Stimulated activated CD4-positive, alpha-beta T cell treated with anti-CD3 and anti-CD28 coated beads, Interleukin-15, amount 100 ng/mL, for 1 hour (primary cell): ENCODE measurements at places on chromosomes 12 and 14.
A peak's percentile ranks its signal among the peaks of the same experiment; 100 is the strongest.

GRCh38 chr14:75566321-75566720 lies 12.1 kb upstream of the FLVCR2 start:
- DNase-seq: peak; percentile 58

GRCh38 chr14:100850841-100851585 lies 25.1 kb downstream of the MEG3 start:
- DNase-seq: peak; percentile 50

- no peak for DNase-seq
These were observed 129.6 kb upstream of the CDKN3 start for GRCh38 chr14:54267172-54267571.

- DNase-seq: no peak
These were observed 320.1 kb upstream of the RTL1 start for GRCh38 chr14:101223561-101224162.

GRCh38 chr14:74083784-74084276 lies 423 bp downstream of the ALDH6A1 start:
- no peak for DNase-seq

GRCh38 chr12:80056232-80056631 lies 43.1 kb upstream of the OTOGL start:
- DNase-seq: no peak

DNA sequence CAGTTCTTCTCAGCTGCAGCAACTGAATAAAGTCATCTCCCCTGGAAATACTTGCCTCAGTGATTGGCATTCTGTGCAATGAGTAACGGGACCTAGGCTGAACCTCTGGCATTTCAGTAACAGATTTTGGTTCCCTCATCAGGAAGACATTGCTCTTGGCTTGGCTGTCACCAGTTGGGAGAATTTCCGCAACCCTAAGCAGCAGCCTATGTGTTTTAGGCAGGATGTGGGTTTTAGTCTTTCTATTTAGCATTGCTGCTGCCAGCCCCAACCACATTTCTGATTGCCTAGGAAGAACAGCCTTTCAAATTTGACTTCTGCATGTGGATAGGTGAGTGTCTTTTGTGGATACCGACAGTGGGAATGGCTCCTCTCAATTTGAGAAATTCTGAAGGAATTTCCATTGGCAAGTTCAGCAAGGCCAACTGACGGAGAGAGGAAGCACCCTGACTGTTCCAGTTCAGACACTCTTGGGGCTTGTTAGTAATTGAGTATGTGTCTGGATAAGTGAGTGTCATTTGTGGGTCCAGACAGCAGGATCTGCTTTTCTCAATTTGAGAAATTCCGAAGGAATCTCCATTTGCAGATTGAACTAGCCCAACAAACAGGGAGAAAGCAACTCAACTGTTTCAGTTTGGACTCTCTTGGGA lies 19.0 kb upstream of the CLEC2A start:
- no peak for DNase-seq

GRCh38 chr12:93563807-93564538 lies 8.5 kb upstream of the SOCS2 start:
- no peak for DNase-seq

DNA sequence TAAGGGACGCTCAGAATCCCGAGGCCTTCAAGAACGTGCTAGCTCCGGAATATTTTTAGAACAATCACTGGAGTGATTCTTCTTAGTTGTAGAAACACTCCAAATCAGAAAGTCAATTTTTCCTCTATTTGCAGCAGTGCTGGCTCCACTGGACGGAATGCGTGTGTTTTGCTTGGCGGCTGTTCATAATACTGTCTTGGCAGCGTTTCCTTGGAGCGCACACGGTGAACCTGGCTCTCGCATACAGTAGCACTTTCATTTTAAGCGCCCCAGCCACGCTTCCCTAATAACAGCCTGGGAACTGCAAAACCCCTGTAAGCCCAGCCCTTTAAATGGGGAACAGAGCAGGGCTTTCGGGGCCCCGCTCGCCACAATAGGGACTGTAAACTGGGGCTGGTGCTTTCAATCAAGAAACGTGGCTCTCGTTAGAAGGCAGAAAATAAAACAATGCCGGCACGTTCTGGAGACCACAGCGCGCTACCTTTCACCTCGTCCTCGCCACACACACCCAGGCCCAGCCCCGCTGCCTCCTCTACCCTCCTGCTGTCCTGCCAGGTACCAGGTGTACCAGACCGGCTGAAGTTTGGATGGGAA lies 79.9 kb downstream of the BCL11B start:
- DNase-seq: no peak

DNA sequence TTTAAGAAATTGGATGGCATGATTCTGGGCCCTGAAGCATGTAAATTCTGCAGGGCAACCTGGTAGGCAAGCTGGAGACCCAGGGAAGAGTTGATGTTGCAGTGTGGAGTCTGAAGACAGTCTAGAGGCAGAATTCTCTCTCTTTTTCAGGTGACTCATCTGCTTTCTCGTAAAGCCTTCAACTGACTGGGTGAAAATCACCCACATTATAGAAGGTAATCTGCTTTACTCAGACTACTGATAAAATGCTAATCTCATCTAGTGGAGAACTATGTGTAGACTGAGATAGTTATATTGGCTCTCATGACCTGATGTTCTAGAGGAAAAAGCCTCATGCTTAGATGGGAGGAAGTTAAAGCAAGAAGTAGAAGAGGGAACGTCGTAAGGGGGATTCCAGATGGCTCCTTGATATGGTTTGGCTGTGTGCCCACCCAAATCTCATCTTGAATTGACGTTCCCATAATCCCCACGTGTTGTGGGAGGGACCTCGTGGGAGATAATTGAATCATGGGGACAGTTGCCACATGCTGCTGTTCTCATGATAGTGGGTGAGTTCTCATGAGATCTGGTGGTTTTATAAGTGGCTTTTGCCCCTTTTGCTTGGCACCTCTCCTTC lies 723.8 kb downstream of the BCL11B start:
- DNase-seq: no peak

GRCh38 chr14:89215114-89215513 lies 201.9 kb downstream of the FOXN3 start:
- no peak for DNase-seq

DNA sequence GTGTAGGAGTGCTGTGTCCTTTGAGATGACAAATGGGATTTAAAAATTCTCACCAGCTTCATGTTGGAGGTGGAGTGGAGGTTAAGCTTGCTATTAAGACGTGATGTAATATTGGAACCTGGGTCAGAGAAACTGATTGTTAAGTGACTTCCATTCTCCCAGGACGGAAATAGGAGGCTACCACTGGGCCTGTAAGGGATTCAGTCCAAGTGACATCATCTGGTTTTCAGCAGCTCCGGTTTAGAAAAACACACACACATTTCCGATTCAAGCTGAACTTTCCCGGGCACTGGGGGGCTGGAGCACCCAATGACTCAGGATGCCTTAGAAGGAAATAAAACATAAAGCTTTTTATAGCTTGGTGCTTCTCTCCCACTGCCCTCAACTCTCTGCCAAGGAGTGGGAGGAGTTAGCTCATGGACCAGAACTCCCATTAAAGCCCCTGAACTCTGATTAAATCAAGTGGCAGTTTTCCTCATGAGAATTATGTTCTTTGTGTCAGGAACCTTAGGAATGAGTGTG lies 12.4 kb downstream of the CALM1 start:
- DNase-seq: no peak

DNA sequence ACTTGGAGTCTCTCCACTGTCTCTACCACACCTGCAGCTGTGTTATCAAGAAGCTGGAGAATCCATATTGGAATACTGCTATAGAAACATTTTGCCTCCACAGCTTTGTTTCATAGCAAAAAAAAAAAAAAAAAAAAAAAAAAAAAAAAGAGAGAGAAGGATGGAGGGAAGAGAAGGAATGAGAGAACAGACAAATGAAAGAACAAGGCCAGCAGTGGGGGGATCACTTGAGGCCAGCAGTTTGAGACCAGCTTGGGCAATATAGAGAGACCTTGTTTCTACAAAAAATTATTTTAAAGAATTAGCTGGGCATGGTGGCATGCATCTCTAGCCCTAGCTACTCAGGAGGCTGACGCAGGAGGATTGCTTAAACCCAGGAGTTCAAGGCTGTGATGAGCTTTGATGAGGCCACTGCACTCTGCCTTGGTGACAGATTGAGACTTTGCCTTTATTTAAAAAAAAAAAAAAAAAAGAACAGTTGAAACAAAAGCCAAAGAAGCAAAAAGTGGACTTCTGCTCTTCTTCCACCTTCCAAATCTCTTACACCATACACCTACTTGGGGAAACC lies 8.1 kb downstream of the VEZT start:
- no peak for DNase-seq

DNA sequence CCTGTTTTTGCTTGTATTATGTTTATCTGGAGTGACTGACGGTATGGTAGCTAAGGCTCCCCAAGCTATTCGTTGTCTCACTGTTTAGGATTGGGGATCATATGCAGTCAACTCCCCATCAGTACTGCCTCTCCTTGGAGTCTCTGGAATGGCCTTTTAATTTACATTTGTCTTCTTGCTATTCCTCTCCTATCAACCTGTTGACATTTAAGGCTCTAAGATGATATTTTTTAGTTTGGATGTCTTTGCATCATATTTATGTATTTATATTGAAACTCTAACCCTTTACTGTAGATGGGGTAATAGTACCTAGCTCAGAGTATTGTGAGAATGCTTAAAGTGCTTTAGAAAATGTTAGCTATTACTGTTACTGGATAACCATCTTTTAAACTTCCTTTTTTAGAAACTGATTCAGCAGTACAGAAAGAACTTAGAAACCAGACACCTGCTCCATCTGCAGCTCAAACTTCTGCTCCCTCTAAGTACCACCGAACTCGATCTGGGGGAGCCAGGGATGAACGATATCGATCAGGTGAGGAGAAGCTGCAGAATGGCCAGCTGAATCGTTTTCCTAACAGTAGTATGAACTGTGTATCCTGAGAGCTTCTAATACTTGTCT lies 123.5 kb upstream of the ATF1 start:
- no peak for DNase-seq

- DNase-seq: no peak
These were observed 116.1 kb upstream of the FBXO33 start for GRCh38 chr14:39548358-39548757.

DNA sequence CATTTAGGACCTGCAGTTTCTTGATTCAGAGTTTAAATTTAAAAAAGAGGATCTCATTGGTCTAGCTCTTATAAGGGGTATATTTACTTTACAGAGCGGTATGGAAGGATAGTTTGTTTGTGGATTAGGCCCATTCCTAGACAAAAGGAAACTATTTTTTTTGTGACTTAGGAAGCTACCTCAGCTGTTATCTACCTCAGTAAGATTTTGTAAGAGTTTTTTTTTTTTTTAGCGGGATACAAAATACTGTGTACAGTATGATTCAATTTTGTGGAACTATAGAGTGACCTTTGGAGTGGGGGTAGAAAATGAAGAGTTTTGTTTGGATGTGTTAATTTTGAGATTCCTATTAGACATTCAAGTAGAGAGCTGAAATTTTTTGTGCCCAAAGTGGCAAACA lies 104.6 kb upstream of the ATF1 start:
- no peak for DNase-seq

DNA sequence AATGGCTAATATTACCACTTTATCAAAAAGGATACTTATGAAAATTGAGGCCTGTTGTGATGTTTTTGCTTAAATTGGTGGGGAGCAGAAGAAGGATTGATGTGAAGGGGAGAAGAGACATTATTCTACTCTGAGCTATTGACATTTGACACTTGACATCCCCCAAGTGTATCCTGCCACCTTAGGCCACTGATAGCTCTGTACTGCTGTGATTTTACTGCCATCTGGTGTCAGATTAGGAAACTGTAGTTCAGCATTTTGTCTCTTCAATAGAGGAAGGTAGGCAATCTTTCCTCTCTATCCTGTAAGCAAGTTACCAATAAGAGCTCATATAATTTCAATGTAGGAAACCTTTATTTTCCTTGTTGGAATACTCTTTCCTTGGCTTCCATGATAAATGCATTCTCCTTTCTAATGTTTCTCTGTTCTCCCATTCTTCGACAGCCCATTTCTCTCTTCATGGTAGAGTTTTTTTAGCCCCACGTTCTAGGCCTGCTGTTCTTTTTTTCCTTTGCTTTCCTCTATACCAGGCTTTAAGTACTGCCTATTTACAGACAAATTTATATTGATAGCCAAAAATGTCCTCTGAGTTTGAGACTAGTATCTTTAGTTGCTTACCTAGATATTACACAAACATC lies 46.3 kb downstream of the PPHLN1 start:
- no peak for DNase-seq

DNA sequence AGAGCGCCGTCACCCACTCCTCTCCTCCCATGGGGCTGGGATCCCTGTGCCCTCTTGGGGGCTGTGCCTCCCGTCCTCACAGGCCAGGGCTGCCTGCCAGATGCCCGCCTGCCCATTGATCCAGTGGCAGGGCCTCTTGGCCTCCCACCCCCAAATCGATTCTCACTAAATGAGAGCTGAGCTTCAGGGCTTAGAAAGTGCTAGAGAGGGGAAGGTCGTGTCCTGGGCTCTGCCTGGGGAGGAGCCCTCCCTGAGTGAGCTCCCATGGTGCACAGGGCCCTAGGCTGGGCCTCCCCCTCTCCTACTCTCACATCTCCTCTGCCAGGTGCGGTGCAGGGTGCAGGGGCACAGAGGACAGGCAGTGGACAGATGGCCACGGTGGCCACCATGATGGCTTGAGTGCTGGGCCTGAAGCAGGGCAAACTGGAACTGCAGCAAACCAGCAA lies 9.2 kb downstream of the BEGAIN start:
- DNase-seq: no peak

- no peak for DNase-seq
These were observed 130.8 kb upstream of the ATP2B1 start for GRCh38 chr12:89839444-89839843.

DNA sequence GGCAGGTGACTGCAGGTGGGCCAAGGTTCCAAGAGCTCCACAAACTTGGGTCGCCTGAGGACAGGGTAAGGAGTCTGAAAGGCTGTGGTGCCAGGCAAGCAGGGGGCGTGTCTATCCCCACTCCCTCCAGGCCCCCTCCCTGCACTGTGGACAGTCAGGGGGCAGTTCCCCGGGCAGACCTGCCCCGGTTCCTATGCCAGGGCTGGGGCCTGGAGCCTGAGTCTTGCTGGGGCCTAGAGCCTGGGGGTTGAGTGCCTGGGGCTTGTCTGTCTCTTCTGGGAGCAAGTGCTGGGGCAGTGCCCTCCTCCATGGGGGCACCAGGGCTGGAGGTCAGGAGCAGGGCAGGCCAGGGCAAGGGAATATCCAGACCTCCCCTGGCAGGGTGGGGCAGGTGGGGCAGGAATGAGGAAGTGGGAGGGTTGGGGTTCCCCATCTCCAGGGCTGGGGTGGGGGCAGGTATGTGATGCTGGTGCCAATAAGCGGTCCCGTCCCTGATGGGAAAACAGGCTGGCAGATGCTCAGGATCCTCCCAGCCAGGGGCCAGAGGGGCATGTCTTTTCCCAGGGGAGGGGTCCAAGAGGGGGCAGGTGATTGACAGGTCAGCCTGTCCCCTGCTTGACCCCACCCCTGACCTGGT lies 11.9 kb upstream of the TNFAIP2 start:
- DNase-seq: no peak
